ENCODE measurements at places on chromosomes 6 and 20.

DNA sequence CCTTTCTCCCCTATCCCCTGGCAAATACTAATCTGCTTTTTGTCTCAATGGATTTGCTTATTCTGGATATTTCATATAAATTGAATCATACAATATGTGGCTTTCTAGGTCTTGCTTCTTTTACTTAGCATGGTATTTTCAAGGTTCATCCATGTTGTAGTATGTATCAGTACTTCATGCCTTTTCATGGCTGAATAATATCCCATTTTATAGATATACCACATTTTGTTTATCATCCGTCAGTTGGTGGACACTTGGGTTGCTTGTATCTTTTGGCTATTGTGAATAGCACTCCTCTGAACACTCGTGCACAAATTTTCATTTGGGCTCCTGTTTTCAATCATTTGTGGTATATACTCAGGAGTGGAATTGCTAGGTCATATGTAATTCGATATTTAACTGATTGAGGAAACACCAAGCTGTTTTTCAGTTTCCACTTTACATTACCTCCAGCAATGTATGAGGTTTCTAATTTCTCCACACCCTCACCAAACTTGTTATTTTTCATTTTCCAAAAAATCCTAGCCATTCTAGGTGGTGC, 30.5 kb upstream of the RIPPLY2 start:
- no peak for DNase-seq

GRCh38 chr6:130382872-130383490, 17.2 kb downstream of the TMEM200A start:
- no peak for DNase-seq

DNA sequence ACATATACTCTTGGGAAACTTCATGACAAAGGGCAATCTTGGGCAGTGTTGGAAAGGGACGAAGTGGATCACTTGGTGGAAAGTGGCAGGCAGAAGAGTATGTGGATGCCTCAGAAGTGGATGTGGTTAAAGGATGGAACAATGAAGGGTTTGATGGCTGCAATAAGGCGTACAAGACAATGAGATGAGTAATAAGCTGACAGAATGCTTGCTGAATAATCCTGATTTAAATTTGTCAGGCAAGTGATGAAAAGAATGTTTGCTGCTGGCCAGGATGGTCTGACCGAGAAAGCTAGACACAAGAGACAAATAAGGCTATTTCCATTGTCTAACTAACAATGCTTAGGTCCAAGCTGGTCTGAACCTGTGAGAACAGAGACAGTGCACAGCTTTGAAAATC, 61.6 kb upstream of the CEP85L start:
- DNase-seq, result no peak

DNA sequence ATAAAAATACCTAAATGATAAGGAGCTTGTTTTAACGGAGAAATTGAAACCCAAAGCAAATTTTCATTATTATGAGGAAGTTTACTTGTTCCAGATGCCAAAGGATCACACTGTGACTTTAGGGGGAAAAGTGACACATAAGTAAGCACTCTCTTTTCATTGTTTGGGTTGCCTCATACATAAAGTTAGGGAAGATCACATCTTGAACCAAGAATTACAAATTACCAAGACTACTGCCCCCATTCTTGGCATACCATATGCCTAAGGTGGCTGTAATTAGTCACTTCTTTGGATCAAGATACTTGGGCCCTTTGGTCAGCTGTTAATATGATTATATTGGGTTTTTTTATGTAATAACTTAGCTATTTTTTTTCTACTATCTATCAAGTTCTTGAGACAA, 269.0 kb downstream of the COL12A1 start:
- no peak for DNase-seq

DNA sequence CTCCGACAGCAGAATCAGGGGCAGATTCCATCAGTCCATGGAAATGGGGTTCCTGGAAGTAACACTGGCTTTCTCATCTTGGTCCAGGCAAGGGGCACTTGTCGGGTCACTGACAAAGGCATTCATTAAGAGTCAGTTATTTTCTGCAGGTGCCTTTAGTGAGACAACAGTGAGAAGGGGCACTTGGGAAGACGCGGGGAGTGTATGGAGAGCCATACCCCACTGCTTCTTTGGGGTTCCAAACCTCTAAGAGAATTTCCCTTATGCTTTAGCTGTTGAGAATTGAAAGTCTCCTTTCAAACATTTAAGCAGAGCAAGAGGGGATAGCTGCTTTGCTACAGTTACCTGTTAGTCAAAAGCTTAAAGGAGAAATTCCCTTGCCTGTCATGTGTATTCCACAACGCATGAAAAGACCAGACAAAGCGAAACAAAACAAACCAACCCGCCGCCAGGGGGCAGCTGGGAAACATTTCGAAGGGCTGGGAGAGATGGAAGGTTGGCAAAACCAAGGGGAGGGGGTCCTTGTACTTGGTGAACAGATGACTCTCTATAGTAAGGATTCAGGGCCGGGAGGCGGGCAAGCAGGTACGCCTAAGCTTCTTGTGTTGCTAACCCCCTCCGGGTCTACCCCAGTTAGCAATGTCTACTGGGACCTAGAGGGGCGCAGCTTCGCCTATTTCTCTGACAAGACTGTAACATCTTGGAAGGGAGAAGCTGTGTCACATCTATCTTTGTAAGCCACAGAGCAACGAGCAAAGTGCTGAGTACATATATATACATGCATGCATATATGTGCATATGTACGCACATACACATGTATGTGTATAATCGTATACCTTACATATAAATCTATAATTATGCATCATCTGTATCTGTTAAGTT, 474.9 kb upstream of the AGPAT4 start:
- peak; percentile 88 for DNase-seq

GRCh38 chr20:54459279-54459678, 16.1 kb upstream of the DOK5 start:
- DNase-seq, result no peak

DNA sequence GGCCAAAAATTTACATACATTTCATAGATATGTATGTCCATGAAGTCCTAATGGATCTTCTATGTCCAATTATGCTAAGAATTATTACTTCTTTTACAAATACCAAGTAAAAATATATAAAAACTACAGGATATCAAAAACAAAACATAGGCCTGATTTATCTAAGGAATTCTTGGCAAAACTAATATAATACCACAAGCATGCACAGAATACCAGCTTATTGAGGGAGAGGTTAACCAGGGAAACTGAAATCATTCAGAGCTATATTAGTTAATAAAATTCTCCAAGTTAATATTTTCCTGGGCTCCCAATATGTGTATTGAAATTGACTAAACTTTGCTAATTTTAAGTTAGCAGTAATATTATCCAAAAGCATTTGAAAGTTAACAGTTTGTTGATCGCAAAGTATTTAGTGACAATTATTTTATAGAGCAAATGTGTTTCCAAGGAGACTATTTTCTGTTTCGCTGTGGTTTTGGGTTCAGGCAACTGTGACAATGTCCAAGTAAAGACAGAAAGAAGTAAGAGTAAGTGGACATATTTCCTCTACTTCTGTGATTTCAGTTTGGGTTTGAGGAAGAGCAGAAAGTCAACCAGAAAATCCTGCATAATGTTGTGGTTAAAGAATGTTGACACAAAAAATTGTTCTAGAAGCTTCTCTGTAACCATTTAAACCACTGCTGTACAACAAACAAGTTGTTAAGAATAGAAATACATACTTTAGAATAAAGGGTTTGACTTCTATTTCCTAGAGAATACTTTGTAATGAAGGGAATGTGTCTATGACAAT, 167.4 kb downstream of the COL21A1 start:
- DNase-seq, result no peak

DNA sequence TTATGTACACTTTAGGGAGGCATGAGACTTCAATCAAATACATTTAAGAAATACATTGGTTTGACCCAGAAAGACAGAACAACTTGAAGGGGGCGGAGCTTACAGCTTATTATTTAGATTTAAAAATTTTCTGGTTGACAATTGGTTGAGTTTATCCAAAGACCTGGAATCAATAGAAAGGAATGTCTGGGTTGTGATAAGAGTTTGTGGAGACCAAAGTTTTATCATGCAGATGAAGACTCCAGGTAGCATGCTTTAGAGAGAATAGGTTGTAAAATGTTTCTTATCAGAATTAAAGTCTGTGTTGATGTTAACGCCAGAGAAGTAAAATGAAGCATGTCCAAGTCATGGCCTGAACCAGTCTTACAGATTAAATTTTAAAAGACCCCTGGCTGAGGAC, 757.8 kb upstream of the ADGRB3 start:
- no peak for DNase-seq

DNA sequence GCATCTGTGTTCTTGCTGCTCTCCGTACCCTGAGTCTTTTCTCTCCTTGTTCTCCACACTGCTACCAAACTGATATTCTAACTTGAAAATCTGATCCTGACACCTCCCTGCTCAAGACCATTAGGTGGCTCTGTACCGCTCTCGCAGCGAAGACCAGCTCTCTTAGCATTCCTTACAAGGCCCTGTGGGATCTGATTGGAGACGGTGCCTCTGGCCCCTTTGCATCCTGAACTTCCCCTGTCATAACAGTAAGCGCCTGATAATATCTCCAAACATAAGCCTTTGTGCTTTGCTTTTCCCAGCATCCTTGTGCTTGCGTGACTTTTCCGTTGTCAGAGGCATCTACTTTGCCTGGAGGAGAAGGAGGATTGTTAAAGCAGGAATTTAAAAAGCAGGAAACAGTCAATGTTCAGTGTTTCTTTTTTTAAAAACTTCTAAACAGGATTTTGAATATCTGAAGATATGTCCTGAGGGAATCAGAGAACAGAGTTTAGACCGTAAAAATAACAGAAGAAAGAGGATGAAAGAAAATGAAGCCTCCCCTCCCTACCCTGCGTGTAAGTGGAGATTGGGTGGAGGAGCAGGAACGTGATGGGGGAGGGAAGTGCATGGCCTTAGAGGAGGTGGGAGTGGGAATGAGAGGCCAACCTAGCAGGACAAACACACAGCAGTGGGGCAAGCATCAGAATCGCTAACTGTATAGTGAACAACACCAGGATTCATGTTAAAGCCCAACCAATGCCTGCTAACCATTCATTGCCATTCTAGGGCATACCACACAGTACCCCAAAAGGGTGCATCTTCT, 89.2 kb upstream of the STMND1 start:
- peak; percentile 18 for DNase-seq

- DNase-seq, result no peak
Observed at GRCh38 chr20:8523684-8524083, 391.6 kb downstream of the PLCB1 start.

GRCh38 chr6:125947615-125948014, 9.0 kb upstream of the HINT3 start:
- DNase-seq, result no peak

DNA sequence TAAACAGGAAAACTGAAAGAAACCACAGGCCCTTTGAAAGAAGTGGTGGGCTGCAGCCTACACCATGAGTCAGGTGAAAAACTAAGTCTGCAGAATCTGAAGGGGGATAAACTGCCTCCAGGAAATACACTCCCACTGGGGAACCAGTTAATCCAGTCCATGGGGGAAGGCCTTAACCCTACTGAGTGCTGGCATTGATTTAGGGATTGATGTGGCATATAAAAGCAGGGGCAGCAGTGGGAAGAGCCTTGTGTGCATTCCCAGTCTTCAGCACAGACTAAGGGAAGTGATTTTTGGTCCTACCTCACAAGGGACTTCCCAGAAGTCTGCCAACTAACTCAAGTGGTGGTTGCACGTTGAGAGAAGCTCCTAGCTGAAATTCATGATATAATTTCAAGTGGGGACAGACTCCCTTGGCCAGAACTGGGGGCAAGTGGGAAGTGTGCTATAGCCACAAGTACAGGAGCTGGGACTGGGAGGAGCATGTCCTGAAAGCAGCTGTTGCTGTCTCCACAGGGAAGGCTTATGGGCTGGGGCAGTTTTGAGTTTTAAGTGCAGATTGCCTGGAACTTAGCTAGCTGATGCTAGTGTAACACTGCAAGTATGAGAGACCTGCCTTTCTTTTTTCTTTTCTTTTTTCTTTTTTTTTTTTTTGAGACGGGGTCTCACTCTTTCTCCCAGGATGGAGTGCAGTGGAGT, 31.2 kb downstream of the CITED2 start:
- no peak for DNase-seq

DNA sequence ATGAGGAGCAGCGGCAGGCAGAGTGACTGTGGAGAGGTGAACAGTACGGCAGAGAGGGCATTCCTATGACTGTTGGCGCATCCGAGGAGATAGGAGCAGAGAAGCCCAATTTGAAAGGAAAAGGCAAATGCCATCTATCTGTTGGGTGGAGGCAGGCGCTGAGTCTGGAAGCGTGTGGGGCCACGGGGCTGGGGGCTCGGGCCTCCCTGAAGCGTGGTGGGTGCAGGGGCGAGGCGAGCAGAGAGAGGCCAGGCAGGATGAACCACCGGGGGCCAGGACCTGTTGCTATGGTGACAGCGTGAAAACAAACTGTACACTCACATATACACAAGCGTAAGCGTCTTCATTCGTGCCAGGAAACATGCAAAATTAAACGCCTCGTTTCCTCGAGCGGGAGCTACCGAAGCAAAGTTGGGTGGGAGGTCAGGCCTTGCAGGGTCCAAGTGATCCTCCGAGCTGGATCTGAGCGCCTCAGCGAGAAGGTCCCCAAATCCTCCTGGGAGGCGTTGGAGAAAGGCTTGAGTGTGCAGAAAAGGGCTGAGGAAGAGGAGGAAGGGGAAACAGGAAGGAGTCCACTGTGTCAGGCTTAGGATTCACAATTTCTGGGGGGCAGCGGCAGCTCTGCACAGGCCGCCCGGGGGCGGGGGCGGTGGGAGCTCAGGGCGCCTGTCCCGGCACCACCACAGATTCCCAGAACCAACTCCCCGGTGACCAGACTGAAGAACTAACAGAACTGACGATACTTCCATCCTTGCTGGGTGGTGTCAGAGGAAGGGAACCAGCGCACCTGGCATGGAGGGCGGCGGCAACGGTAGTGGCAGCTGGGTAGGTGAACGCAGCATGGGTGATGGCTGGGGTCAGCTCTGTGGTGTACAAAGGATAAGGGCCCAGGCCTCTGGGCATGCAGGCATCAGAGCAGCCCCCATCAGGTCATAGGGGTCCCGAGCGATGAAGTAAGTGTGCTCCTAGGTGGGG, 68.2 kb downstream of the KHDC1L start:
- no peak for DNase-seq

DNA sequence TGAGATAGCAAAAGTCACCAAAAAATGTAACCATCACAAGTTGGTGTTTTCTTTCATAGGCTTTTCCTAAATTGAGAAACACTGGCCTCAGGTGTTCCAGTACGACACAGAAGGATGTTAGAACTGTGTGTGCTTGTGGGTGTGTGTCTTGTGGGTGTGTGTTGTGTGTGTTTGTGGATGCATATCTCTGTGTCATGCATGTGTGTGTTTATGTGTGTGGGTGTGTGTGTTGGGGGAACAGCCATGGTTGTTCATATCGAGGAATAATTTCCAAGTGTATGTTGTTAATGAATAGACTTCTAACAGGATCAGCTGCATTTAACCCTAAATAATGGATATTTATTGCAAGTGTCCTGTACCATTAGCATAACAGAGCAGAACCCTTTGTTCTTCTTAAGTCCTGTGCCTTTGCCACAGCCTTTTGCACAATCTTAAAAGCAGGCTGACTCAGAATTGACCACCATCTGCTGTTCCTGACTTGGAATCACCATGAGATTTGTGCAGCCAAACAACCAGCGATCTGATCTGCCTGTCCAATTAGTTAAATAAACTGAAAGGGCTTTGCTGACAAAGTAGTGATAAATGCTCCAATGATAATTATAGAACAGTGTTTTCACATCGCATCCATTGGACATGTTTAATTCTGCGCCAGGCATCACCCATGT, 7.6 kb downstream of the CD93 start:
- DNase-seq, result no peak

GRCh38 chr6:145963216-145964068, 716 bp downstream of the SHPRH start:
- DNase-seq, result peak; percentile 71

GRCh38 chr6:33018904-33019303, 9.5 kb upstream of the HLA-DOA start:
- no peak for DNase-seq

Measured in glutamatergic neuron (in vitro differentiated cells).